ENCODE measurements at places on chromosomes 5 and 9.

DNA sequence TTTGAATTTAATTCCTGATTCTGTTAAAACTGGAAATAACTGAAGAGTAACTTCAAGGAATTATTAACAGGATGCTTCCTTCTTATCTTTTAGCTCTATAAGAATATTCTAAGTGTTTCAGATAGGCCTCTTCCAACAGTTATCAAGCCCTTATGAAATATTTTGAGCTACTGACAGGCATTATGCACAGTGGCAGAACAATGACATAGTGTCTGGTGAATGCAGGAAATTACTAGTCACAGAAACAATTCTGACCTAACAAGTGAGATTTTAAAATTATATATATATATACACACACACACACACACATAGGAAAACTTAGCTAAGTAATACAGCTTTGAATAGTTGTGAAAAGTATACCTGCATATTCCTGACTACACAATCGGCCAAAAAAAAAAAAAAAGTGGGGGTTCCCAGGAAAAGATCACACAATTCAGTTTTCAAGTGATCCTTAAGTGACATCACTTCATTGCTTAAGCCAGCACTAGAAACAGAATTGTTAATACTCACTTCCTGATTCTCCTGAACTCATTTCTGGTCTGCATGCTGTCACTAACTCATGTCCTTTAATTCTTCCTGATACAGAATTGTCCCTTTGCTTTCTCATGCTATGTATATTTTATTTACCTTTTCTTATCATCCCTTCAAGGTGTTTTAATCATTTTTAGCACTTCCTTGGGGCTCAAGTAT lies 77.3 kb downstream of the SLC25A46 start:
- no peaks in the 10 kb centered on the region for H3K27me3 ChIP-seq
- H3K4me1 ChIP-seq: no peaks in the 10 kb centered on the region
- no peak for DNase-seq
- no peak overlapping the region for H3K27ac ChIP-seq
- no peak overlapping the region for H3K4me3 ChIP-seq

DNA sequence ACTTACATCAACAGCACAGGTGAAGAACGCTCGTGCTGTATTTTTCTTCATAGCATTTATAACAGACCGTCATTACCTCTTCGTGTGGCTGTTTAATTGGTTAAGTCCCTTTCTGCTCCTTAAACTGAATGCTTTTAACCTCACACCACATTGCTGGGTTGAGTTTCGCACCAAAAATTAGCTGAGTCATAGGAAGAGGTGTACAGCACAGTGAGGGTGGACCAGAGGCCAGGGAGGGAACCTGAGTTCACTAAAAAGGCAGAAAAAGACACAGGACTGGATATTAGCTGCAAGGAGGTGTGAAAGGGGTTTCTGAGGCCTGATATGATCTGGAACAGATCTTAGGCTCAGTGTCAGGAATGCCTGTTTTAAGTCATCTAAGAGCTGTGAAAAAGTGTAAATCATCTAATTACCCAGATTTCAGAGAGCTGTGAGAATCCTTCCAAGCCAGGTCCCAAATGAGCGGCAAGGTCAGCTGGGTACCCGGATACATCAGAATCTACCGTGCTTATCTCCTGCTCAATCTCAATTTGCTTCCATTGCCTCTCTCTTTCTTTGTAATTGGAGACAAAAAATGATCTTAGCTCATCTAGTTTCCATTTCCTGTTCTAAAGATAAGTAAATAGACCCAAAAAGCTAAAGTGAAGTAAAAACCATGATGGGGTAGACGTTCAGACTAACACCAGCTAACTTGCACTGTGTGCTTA lies 7.1 kb upstream of the CFAP90 start:
- no peak overlapping the region for H3K27ac ChIP-seq
- no peak overlapping the region for H3K4me3 ChIP-seq
- no peaks in the 10 kb centered on the region for H3K27me3 ChIP-seq
- DNase-seq: no peak
- H3K36me3 ChIP-seq: peaks cover 13% of the 10 kb centered on the region

DNA sequence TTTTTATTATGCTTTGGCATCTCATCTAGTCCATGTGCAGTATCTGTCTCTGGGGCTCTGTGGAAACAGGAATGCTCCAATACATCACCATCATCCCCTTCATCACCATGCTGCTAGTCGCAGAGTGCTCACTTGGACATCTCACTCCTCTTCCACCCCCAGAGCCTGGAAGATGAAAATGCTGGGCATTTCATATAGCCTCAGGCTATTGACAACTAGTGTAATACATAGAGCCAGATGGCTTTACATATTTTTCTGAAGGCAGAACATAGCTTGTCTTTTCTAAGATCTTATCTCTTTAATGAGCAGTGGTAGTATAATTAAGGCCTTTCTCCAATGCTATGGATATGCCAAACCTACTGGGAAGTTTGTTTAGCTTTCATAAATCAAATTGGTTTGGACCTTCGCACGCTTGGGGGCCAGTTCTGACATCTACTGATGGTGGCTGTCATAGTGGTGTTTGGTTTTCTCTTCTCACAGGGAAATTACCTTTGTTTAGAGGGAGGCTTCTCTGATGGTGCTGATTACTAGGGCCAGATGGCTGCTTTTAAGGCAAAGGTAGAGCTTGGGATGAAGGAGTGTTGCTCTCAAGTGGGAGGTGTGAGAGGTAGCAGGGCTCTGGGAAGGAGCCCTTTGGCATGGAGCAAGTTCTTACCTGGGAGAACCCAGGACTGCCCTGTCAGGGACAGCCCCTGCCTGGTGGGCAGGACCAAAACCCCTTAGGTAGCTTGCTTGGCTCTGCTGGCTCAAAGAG lies 63.1 kb upstream of the CXCL14 start:
- no peaks in the 10 kb centered on the region for H3K4me1 ChIP-seq
- H3K27me3 ChIP-seq: no peaks in the 10 kb centered on the region
- H3K27ac ChIP-seq: no peak overlapping the region
- no peaks in the 10 kb centered on the region for H3K36me3 ChIP-seq
- no peak overlapping the region for H3K4me3 ChIP-seq

DNA sequence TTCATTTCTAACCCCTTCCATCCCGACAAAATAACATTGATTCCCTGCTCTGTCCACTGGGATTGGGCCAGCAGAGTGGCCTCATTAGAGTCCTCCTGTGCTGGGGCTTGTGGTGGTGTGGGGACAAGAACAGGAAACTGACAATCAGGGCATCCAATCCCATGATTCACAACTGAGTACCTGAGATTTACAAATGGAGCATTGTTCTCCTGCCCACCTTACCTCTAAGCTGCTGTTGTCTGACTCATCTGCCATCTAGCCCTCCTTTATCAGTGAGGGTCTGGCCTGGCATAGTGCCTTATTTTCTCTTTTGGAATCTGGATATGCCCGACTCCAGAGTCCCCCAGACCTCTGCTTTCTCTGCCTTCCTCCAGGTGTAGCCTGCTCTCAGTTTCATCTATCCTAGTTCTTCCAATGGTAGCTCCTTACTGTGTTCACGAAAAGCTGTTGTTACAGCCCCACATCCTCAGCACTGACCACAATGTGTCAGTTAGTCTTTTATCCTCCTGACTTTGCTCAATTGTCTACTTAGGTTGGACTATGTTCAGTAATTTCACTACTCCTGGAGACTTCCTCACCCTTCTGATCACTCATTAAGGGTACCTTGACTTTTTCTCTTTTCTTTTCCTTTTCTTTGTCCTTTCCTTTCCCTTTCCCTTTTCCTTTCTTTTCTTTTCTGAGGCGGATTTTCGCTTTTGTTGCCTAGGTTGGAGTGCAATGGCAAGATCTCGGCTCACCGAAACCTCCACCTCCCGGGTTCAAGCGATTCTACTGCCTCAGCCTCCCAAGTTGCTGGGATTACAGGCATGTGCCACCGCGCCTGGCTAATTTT lies 13.4 kb downstream of the WNT8A start:
- DNase-seq: no peak
- no peak overlapping the region for H3K27ac ChIP-seq
- no peaks in the 10 kb centered on the region for H3K36me3 ChIP-seq

DNA sequence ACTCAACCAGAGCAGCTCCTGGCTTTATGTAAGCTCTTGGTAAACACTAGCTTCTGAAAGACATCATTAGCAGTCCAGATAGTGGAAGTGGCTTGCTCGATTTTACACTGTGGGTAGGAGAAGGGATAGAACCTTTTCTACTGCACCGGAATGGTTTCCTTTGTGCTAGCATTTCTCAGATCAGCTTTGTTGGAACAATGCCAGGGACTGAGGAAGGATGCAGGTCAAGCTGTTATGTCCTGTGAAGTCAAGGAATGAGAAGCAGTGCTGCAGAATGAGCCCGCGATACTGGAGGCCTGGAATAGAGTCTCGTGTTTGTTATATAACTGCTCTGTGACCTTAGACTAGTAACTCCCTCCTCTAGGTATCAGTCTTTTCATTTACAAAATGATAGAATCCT lies 233.6 kb downstream of the GABRB2 start:
- H3K27ac ChIP-seq: no peak overlapping the region
- H3K27me3 ChIP-seq: no peaks in the 10 kb centered on the region
- no peak for DNase-seq
- H3K4me1 ChIP-seq: no peaks in the 10 kb centered on the region
- H3K36me3 ChIP-seq: no peaks in the 10 kb centered on the region
- no peak overlapping the region for H3K4me3 ChIP-seq

DNA sequence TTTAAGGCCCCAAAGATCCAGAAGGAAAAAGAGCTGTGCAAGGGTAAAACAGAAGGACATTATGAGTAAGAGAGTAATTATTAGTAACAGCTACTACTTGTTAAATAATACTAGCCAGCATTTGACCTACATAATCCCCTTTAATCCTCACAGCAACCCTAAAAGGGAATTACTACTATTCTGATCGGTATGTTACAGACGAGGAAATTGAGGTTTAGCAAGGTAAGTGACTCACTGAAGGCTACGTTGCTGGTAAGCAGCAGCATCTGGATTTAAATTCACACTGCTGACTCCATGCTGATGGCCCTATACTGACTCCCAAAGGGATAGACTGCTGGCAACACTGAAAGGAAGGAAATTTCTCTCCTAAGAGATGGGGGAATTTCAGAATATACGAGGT lies 3.7 kb upstream of the FSD1L start:
- H3K4me1 ChIP-seq: no peaks in the 10 kb centered on the region
- H3K4me3 ChIP-seq: no peak overlapping the region
- H3K27ac ChIP-seq: no peak overlapping the region
- DNase-seq: no peak
- H3K36me3 ChIP-seq: no peaks in the 10 kb centered on the region

- H3K4me3 ChIP-seq: no peak overlapping the region
- no peak overlapping the region for H3K27ac ChIP-seq
- no peaks in the 10 kb centered on the region for H3K36me3 ChIP-seq
- H3K27me3 ChIP-seq: no peaks in the 10 kb centered on the region
Measured at GRCh38 chr9:21097817-21098216, 20.1 kb upstream of the IFNB1 start.

GRCh38 chr5:159750226-159750625 lies 166.1 kb upstream of the ADRA1B start:
- no peaks in the 10 kb centered on the region for H3K36me3 ChIP-seq
- no peaks in the 10 kb centered on the region for H3K4me1 ChIP-seq
- no peak overlapping the region for H3K4me3 ChIP-seq
- DNase-seq: no peak
- no peak overlapping the region for H3K27ac ChIP-seq

- no peaks in the 10 kb centered on the region for H3K27me3 ChIP-seq
- no peak overlapping the region for H3K4me3 ChIP-seq
- peak; percentile 52 for DNase-seq
- H3K36me3 ChIP-seq: peaks cover under 1% of the 10 kb centered on the region
Measured at GRCh38 chr5:6721442-6721841, 8.2 kb downstream of the TENT4A start.

GRCh38 chr9:80699511-80699998 lies 989.8 kb downstream of the TLE1 start:
- no peaks in the 10 kb centered on the region for H3K36me3 ChIP-seq
- DNase-seq: peak; percentile 29
- H3K27me3 ChIP-seq: no peaks in the 10 kb centered on the region
- H3K4me1 ChIP-seq: no peaks in the 10 kb centered on the region
- no peak overlapping the region for H3K4me3 ChIP-seq

- no peak for DNase-seq
- H3K4me1 ChIP-seq: no peaks in the 10 kb centered on the region
- no peak overlapping the region for H3K27ac ChIP-seq
- no peak overlapping the region for H3K4me3 ChIP-seq
Measured at GRCh38 chr5:30539004-30539634, 654.4 kb upstream of the CDH6 start.

DNA sequence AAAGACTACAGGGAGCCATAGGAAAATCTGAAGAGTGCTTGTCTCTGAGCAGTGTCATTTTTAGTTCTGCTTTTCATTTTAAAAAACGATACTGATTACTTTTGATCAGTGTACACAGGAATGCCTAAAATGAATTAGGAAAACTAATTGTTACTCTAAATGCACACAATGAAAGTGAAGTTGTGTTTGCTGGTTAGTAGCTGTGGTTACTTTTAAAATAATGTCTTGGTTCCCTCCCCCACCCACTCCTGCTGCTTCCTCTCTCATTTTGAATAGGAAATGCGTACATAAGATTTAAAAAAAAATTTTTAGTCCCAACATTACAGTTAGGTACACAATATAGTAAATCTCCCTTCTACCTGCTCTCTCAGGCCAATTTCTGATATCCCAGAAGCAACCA lies 47.5 kb upstream of the PLPP1 start:
- no peak overlapping the region for H3K4me3 ChIP-seq
- no peaks in the 10 kb centered on the region for H3K4me1 ChIP-seq
- no peak for DNase-seq

DNA sequence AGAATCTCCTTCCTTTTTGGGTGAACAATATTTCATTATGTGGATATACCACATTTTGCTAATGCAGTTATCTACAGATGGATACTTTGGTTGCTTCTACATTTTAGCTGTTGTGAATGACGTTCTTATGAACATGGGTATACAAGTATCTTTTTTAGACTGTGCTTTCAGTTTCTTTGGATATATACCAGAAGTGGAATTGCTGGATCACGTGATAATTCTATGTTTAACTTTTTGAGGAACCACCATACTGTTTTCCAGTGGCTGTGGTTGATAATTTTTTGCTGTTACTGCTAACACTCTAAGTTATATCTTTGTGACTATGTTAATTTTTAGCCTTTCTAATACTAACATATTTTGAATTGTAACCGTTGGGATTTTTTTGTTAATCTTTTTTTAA lies 12.5 kb downstream of the WDR70 start:
- no peak overlapping the region for H3K4me3 ChIP-seq
- H3K27me3 ChIP-seq: no peaks in the 10 kb centered on the region
- no peaks in the 10 kb centered on the region for H3K4me1 ChIP-seq
- H3K36me3 ChIP-seq: no peaks in the 10 kb centered on the region
- no peak overlapping the region for H3K27ac ChIP-seq

- H3K27me3 ChIP-seq: no peaks in the 10 kb centered on the region
- no peak overlapping the region for H3K27ac ChIP-seq
- H3K36me3 ChIP-seq: no peaks in the 10 kb centered on the region
- H3K4me1 ChIP-seq: peaks cover 4% of the 10 kb centered on the region
- no peak overlapping the region for H3K4me3 ChIP-seq
Measured at GRCh38 chr5:33857037-33857436, 34.8 kb downstream of the ADAMTS12 start.

DNA sequence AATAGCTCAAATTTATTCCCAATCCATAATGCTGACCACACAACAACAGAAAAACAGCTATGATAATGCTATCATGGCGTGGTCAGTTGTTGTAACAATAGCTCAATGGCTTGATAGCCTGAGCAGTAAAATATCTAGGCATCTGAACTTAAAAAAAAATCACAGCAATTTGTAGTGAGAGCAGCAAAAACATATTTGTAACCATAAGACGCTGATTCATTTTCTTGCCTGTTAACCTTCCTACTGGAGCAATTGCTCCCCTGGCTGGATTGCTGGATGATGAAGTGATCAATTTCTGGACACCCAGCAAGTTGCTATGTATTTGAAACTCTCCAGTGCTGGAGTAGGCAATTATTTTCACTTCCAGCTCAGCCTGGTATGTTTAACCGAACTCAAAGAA lies 115.1 kb downstream of the PCSK1 start:
- H3K27ac ChIP-seq: no peak overlapping the region
- no peak overlapping the region for H3K4me3 ChIP-seq
- no peaks in the 10 kb centered on the region for H3K36me3 ChIP-seq
- H3K4me1 ChIP-seq: no peaks in the 10 kb centered on the region
- DNase-seq: no peak
